Activated T-helper 17 cell treated with anti-CD3 and anti-CD28 coated beads, Interleukin-2, amount 50 U/mL, for 72 hours (primary cell): ENCODE measurements at places on chromosomes 13 and 19. TPM values are rescaled to one million over a fixed set of nuclear protein-coding genes. Genes with fewer than 3 reads are reported as not detected.

The ADGRE3 gene
- total RNA-seq, result not detected

DNA sequence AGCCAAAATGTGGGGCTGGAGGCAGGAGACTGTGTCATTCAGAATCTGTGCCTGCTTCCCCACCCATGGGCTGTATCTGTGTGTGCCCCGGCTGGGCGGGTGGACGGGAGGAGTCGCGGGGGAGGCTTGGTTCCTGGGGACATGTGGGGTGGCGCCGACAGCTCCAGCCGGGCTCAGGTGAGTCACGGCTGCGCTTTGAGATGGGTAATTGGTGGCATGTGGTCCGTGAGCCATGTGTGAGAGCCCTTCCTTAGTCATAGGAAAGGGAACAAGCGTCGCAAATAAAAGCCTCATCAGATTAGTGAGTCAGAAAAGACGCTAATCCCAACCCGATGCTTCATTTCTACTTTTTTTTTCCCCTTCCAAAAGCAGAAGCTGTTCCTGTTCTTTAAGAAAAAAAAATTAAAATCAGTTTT is 118.6 kb upstream of the ZNF536 start:
- no peak for ATAC-seq

The RFPL4AL1 gene
- total RNA-seq, result not detected

DNA sequence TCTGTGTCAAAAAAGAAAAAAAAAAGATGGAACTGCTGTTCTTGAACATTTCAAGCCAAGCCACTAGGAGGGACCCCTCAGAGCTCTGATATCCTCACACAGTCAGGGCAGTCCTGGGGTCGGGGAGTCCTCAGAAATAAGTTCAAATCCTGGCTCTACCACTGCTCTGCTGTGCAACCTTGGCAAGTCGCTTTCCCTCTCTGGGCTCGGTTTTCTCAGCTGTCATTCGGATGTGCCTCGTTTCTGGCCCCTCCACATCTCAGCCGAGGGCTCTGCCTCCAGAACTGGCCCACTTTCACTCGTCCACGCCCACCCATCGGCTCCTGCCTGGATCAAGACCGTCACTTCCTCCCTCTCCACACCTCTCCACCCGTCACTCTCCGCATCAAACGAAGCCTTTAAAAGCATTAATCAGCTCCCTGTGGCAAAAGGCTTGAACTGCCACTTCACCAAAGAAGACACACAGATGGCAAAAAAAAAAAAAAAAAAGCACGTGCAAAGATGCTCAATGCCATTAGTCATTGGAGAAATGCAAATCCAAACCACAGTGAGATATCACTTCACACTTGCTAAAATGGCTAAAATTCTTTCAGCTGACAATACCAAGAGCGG is 7.4 kb upstream of the ZNRF4 start:
- no peak for ATAC-seq

The ZNF223 gene
- total RNA-seq, result not detected
